ENCODE measurements at places on chromosomes 12 and 14.

GRCh38 chr14:100872259-100873095 lies 31.0 kb downstream of the RTL1 start:
- DNase-seq: no peak

DNA sequence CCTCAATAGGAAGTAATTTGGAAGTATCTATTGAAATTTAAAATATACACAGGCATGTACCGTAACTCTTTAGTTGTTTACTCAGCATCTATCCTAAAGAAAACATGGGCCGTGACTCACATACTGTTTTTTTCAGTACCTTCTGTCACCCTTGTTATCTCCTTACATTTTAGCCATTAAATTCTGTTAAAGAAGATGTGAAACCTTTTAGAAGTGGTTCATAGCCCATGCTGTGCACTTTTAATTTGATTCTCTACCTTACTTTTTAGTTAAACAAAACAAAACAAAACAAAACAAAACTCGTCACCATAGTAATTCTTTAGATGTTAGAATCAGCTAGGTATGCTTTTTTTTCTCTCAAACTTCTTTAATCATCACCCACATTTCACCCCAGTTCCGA lies 494.4 kb upstream of the RGS6 start:
- no peak for DNase-seq

- no peak for DNase-seq
These were observed 2.3 kb upstream of the JPH4 start for GRCh38 chr14:23580948-23581281.

DNA sequence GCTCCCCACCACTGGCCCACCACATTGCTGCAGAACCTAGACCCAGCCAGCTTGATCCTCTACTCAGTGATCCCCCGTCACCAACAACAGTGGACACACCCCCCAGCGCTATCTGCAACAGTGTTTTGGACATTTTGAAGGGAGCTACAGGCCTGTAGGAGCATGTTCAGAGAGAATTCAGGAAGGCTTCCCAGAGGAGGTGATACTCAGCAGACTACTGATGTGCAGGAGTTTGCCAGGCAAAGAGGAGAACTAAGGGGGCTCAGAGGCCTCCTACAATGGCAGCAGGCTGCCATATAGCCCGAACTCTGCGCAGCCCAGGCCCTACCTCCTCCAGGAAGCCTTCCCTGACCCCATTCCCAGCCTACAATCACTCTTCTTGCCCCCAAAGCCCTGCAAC lies 70.0 kb downstream of the SYNE3 start:
- no peak for DNase-seq

DNA sequence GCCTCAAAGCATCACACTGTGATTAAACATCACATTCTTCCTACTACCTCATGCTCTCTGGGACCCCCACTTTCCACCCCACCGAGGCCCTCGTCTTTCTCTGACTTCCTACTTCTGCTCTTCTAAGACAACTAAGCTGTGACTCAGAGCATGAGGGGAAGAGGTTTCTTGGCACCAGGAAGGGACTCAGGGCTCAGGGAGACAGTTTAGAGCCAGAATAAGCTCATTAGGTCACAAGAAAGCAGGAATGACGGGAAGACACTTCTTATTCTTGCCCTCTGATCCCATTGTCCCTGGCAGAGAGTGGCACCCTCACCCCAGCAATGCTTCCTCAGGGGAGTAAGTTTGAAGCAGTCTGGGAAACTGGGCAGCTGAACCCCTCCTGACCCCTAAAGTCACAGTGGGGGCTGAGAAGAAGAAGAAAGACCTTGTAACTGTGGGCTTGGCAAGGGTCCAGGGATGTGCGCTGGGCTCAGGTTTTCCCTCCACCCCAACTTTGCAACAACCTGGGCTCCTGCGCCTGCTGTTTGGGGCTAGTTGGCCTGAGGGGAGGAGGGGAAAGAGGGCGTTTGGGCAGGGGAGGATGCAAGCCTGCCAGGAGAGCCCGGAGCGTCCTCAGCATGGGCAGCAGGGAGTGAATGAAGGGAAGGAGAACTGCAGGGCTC lies 64.6 kb upstream of the ACTN1 start:
- no peak for DNase-seq

GRCh38 chr14:90398841-90399540 lies 2.2 kb downstream of the CALM1 start:
- no peak for DNase-seq

- DNase-seq: no peak
These were observed 10.7 kb downstream of the CCND2 start for GRCh38 chr12:4284306-4284705.

DNA sequence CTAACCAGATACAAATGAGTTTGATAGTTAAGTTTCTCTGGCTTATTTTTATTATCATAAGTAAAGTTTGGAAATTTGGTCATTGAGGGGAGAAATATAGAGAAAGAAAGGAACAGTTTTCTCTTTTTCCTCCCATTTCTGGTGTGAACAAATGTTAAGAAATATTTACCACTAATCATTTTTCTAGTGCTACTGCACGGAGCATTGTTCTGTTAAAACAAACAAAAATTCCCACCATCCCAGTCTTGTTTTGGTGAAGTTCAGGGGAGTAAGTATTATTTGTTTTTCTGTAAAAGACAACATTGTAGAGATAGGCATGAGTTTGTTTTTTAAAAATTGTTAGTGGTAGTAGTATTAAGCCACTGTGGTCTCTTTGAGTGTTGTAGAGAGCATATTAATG lies 135.3 kb downstream of the FGD4 start:
- DNase-seq: no peak

DNA sequence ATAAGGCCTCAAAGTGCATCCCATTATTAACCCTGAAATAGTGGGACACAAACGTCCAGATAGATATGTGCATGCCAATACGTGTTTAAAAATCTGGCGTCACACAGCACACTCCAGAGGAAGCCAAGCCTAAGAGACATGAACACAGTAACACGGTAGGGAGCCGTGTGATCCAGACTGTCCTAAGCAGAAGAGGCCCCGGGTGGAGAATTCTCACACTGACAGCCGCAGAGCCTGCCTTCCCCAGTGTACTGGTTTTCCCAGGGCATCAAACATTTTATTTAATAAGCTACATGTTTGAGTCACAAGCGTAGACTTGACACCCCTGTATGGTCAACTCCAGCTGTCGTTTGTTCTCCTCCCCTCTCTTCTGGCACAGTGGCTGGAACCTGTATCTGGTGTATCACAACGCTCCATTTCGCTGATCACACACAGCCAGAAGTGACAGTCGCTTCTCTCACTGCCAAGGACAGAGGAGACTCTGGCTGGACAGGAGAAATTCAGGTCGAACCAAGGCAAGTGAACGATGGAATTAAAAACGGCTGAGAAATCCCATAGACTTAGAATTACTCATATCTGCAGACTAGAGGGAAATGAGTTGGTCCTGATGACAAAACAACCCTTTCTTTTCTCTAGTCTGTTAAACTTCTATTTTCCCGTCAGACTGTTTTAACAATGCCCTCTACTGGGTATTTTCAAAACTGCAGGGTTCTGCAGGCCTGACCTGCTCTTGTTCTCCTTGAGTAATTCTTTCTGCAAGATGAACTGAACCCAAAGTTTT lies 359.9 kb downstream of the RGS6 start:
- peak; percentile 54 for DNase-seq

- no peak for DNase-seq
These were observed 74.9 kb downstream of the VWF start for GRCh38 chr12:6049587-6049986.

DNA sequence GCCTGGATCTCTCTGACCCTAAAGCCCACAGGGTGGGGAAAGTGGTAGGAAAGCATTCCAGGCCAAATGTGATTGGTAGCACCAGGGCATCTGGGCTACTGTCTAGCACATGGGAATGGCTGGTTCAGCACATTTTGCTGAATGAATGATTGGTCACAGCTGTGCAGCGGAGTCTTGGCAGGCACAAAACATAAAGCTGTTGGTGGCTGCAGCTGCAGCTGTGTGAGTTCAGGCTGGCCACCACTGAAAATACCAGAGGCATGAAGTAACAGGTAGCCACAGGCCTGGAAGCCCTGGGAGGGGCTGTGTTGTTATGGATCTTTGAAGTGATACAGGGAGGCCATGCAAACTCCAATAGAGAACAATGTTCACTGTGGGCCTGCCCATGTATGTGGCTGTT lies 72.7 kb downstream of the MYRFL start:
- peak; percentile 87 for DNase-seq

DNA sequence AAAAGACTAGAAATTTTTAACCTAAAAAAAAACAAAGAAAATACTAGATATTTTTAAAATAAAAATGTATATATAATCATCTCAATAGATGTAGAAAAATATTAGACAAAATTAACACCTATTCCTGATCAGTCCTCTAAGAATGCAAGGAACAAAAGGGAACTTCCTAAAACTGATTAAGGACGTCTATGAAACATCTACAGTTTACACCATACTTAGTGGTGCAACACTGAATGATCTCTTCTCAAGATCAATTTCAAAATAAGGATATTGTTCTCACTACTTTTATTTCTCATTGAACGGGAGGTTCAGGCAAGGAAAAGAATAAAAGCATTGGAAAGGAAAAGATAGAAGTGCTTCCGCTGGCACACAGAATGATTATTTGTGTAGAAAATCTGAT lies 16.0 kb downstream of the OLR1 start:
- DNase-seq: no peak

DNA sequence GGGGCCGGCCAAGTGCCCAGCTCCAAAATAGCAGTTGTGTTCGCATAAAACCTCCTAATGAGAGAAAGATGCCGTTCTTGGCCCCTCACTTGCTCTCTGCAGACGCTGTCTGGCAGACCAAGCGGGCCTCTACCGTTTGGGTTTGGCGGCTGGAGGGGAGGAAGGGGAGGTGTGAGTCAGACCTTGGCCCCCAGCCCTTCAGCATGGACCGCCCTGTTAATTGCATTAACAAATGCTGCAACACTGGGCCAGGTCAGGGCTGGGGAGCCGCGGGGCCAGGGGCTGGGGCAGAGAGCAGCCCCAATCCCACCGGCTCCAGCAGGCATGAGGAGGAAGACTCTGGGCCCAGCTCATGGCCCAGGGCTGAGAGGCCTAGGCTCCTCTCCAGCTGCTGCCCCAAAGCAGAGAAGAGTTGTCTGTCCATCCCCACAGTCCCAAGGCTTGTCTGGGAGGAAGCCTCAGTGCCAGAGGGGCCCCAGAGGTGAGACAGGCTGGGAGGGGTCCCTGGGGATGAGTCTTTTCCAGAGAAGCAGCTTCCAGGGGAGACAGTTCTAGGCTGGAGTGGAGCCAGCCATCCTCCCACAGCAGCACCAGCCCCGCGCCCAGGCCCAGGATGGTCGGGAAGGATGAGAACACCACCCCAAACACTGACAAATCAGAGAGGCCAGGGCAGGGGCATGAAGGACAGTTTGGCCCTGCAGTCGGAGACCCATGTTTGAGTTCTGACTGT lies 16.9 kb downstream of the LTBP2 start:
- DNase-seq: no peak

DNA sequence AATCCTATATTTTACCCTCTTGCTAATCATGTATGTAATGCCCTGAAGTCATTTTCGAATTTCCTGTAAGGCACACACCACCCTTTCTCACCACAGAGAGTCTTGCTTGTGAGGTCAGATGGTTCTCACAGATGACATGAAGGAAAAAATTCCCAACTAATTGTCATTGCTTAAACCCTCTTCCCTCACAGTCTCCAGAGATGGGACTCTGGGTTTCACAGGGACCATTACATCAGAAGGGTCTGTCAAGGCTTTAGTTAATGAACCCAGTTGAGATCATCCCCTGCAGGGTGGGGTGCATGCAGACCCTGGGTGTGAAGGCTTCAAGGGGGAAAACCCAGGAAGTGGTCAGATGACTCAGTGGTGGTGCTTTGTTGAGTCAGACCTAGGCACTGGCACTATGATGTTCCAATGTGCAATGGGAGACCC lies 229.6 kb downstream of the BCAT1 start:
- peak; percentile 87 for DNase-seq

DNA sequence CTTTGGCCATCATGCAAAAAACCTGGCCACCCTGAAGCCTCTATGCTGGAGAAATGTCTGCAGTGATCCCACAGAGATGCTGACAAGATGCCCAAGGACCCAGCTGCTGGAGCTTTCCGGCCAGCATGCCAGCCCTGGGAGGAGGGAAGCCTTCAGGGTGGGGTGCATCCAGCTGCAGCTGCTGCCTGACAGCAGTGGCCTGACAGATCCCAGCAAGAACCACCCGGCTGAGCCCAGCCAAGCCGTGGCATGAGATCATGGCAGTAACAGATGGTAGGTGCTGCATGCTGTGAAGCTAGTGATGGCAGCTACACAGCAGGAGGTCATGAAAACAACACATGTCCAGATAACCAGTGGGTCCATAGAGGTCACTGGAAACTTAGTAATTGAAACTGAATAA lies 13.8 kb downstream of the CLBA1 start:
- DNase-seq: no peak

DNA sequence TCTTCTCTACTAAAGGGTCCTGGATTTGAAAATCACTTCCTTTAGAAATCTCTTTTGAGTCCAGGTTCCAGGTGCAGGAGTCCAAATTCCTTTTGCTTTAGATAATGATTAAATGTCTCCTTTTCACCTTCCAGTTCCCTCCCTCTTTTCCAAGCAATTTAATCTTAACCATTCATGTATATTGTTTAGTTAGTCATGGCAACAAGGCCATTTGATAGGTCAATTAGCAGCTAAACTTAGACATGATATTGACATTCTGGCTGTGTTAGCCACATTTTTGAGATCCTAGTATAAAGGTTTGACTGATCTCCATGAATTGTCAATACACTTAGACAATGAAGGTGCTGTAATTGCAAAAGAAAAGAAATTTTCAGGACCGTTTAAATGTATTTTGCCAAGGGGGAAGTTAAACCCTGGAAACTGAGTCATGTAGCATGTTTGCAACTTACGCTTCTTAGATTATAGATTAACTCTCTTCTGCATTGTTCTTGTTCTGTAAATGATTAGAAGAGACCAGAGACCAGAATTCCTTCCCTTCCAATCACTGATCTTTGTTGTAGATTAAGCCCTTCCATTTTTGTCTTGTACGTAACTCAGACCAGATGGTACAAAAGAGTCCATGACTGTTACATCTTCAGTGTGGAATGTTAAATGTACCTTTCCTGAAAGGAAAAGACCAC lies 12.4 kb upstream of the C12orf75 start:
- no peak for DNase-seq

DNA sequence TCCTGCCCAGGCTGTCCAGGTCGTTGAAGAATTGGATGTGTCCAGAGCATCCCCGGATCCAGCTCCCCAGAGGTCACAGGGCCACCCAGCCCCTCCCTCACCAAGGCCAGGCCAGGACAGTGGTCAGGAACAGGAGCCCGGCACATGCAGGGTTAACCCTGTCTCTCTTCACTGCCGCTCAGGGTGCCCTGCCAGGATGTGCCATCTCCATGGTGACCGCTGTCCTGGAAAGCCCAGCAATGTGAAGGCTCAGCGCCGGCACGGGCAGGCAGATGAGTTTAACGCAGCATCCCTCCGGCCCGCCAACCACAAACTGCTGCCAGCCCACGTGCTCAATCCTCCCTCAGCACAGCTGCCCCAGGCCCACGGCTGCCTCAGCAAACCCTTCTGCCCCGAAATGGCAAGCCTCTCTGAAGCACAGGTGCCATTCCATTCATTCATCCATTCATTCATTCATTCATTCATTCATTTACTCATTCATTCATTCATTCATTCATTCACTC lies 4.4 kb downstream of the TMEM179 start:
- peak; percentile 4 for DNase-seq

DNA sequence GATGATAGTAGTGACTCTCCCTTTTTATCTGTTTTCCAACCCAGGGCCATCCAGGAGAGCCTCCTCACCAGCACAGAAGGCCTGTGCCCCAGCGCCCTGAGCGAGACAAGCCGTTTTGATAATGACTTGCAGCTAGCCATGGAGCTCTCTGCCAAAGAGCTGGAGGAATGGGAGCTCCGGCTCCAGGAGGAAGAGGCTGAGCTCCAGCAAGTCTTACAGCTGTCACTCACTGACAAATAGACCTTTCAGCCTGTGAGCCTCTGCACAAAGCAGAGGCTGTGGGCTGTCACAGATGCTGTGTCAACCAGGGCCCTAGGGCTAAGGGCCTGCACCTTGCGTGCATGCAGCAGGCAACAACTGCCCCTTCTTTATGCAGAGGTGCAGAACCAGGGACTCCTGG lies 11.0 kb downstream of the C12orf76 start:
- DNase-seq: no peak

All from mammary epithelial cell (primary cell).